ENCODE measurements at places on chromosomes 16 and 17.

- DNase-seq: no peak
Measured at GRCh38 chr17:61456688-61457225, 4.5 kb downstream of the TBX4 start.

GRCh38 chr16:75254359-75254837 is 3.0 kb upstream of the BCAR1 start:
- DNase-seq: peak; percentile 77

GRCh38 chr16:87424266-87424665 is 32.1 kb downstream of the MAP1LC3B start:
- no peak for DNase-seq

DNA sequence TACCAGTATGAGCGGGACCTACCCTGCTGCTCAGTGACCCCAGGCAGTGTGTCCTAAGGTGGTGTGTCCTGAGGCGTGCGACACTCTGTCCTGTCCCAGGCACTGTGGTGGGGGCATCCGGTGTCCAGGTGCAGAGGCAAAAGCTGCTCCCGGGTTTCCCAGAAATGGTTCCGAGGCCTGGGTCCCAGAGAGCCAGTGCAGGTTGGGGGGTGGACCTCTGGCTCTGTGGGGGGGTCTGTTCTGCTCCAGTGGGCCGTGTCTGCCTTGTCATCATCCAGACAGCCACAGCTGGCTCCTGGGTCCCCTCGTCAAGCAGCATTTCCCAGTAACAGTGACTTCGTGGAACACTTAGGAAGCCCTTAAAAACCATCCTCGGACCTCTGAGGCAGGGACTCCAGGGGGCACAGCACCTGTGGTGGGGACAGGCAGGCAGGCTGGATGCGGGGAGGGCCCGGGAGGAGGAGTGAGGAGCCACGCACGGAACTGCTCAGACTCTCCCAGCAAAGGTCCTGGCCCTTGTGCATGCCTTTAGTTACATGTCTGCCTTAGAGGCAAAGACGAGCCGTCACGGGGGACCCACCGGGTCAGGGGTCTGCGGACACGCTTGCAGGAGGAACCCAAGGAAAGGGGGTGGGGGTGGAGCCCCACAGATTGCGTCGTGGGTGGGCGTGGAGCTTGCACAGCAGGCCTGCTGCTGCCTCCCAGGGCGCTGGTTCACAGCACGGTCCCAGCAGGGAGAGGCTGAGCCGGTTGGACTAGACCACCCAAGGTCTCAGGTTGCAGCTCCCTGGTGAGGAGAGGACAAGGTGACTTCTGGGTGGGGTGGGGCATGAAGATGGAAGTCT is 5.6 kb downstream of the SLC16A3 start:
- DNase-seq: no peak

Measured in HFF-Myc (cell line).